ENCODE measurements at places on chromosomes 4 and X.

DNA sequence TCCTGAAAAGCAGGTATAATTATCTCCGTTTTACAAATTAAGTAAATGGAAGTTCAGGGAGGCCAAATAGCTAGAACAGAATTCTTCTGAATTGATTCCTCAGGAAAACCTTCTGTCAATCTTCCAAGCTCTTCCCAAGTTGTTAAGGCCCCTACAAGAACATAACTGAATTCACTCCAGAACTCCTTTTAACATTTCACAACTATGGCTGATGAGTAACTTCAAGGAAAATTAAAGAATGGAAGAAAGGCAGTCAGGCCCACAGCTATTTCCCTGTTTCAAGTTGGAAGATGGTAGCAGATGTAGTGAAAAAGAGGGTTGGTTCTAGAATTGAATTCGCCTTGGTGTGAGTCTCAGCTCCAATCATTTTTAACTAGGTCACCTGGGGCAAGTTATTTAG, 15.9 kb downstream of the SETD7 start:
- DNase-seq, result no peak

- no peak for DNase-seq
Measured at GRCh38 chrX:74349387-74349786, 45.4 kb downstream of the ZCCHC13 start.

DNA sequence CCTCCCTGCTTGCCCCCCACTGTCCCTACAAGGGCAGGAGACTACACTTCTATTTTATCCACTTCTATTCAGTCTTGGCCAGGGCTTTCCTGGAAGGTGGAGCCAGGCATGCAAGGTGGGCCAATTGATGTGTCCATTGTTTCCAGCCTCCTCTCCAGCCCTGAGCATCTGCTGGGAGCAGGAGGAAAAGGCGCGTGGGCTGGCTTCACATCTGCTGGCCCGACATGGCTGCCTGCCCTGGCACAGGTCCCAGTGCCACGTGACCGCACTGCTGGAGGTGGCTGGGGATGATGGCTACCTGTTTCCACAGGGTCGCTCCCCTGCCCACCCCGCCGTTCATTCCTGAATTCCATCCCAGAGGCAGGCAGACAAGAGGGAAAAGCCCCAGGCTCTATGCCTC, 247.7 kb downstream of the AFAP1 start:
- no peak for DNase-seq

DNA sequence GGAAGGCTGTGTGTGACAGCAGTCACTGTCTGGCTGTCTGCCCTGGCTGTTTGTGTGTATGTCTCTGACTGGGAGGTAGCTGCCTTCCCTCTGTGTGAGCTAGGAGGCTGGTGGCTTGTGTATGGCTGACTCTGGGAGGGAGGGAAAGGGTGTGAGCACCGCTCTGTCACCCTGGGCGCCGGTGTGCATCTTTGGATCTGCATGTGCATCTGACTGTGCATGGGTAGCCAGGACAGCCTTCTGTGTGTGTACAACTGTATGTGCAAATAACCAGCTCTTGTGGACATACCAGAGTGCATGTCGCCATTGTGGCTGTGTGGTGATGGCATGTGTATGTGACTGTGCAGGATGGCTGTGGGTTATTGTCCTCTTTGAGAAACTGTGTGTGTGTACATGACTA, 7.4 kb upstream of the ERAS start:
- no peak for DNase-seq

- DNase-seq, result no peak
Measured at GRCh38 chr4:109216085-109216696, 86.3 kb downstream of the COL25A1 start.

- DNase-seq, result no peak
Measured at GRCh38 chrX:119971184-119971583, 27.6 kb upstream of the NKAP start.

DNA sequence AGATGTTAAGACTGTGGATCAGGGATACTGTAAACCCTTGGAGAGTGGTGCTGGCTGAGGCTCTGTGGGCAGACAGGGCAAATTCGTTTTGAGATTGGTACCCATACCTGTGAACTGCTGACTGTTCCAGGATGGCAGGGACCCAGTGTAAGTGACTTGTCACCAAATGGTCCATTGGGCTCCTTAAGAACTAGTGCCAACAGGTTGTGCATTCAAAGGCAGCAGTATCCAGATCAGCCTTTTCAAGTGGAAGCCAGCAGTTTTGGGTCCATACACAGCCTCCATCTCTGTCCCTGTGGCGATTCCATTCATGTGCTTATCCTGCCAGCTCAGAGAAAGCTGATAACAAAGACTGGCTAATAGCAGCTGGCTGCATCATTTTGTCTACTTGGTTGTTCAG, 84.0 kb upstream of the SCOC start:
- no peak for DNase-seq

DNA sequence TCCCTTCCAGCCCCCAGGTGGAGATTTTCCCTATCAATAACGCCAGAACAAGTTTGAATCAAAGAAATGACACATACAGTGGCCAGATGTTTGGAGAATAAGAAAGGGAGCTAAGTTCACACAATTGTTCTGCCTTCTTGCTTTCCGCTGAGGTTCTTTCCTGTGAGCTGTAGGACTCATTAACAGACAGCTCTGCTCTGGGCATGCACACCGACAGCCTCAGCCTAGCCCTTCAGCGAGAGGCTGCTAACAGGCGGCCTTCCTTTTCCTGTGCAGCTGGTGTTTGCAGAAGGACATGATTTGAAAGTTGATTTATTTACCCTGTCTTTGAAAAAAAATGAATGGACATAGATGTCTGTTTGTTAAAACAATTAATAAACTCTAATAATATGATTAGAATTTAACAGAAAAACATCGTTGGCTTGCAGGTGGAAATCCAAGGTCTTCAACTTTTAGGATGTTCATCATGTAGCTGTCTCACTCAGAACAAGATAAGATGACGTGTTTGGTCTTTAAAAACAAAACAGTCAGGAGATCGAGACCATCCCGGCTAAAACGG, 183.3 kb downstream of the KDR start:
- peak; percentile 36 for DNase-seq

GRCh38 chr4:113302051-113302450, 252.6 kb downstream of the ANK2 start:
- DNase-seq, result no peak

All from CD4-positive, alpha-beta T cell treated with Interleukin-4 for 4 hours (primary cell).